A375 (cell line): ENCODE measurements at places on chromosomes 12 and 14. TPM values are rescaled to one million over a fixed set of nuclear protein-coding genes. Genes with fewer than 3 reads are reported as not detected.

Gene ERBB3
- 156 and 173 TPM in 2 replicates for total RNA-seq

Gene EIF2S3B
- 0.57 and 2.8 TPM in 2 replicates for total RNA-seq

Gene CLEC6A
- total RNA-seq, result not detected in 2 replicates

Gene TGM1
- 0.49 and 1.1 TPM in 2 replicates for total RNA-seq

Gene MBIP
- 6.2 and 11.8 TPM in 2 replicates for total RNA-seq

Gene STYX
- total RNA-seq, result 4.3 and 4.4 TPM in 2 replicates

Gene ALDH1L2
- 18.5 and 21.5 TPM in 2 replicates for total RNA-seq
